ENCODE measurements at places on chromosomes 13 and 19.

GRCh38 chr19:9000933-9001332 lies 9.3 kb downstream of the MUC16 start:
- DNase-seq = no peak

DNA sequence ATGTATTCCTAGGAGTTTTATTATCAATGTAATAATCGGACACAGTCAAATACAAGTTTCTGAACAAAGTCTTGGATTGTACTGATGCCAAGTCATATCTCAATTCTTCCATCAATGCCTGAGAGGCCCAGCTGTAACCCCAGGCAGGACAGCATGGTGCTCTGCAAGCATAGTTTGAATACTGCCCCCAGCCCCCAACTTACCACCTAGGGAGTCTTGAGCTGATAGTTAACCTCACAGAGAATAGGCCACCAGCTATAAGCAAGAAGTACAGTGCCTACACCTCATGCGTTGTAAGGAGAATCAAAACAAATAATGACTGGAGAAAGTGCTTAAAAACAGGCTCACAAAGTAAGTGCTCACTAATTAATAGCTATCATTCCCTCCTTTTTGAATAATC lies 2.7 kb downstream of the PROSER1 start:
- DNase-seq = no peak

- no peak for DNase-seq
These were observed 44.5 kb downstream of the RUBCNL start for GRCh38 chr13:46342538-46342937.

- no peak for DNase-seq
These were observed 51.4 kb downstream of the UBL3 start for GRCh38 chr13:29799041-29799440.

DNA sequence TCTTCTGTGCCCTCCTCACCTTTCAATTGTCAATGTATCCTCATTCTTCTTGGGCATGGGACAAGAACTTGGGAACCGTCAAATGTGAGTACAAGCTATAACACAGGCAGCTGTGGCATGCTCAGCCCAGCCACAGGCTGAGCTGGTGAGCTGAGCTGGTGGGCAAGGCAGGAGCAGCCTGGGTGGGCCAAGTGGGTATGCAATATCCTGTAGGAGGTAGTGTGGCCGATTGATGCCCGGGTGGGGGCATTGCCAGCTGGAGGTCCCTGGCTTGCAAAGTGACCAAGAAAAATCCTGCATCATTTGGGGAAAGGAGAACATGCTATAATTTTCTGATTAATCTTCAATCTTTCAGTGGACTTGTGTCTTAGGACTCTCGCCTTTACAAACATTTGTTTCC lies 507.2 kb upstream of the SLC10A2 start:
- no peak for DNase-seq

GRCh38 chr13:109091249-109091648 lies 461.8 kb downstream of the MYO16 start:
- DNase-seq = no peak

DNA sequence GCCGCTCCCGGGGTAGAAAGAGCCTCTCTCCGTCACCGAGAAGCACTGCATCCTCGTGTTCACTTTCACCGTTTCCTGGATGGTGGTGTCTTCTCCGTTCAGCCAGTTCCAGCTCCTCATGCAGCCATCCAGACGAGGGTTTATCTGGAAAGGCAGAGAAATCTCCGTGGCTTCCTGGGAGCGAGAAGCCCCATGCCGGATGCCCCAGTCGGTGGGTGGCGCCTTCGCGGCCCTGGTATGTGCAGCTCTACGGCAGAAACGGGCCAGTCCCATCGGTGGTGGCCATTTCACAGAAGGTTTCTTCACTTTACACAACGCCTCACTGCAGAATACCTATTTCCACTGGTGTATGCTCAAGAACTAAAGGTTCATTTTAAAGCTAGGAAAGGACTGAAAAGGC lies 36.9 kb downstream of the GAS6 start:
- DNase-seq = no peak

All from A549 (cell line).